H9 (cell line): ENCODE measurements at places on chromosomes 7 and 10. TPM values are rescaled to one million over a fixed set of nuclear protein-coding genes. Genes with fewer than 3 reads are reported as not detected.
A peak's percentile ranks its signal among the peaks of the same experiment; 100 is the strongest.

GRCh38 chr7:64907641-64908326, 4.7 kb downstream of the ZNF273 start:
- no peak for DNase-seq

- DNase-seq: no peak
These were observed 90.6 kb downstream of the MTPN start for GRCh38 chr7:135886345-135887132.

DNA sequence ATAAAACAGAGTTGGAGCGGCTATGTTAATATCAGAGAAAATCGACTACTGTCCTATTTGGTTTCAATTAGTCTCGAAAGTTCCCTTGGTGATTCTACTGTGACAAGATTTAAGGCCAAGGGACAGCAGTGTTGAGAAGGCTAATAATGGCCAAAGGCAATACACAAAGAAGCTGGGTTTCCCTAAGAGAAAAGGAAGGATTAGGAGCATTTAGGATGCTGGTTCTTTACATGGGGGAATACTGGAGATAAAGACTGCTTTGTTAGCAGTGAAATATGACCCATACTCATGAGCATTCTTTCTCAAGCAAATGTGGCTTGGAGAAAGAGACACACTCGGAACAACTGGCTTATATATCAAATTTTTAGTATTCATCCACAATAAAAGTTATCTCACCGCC, 32.2 kb downstream of the IQUB start:
- DNase-seq: no peak

GRCh38 chr10:8053446-8054243, 843 bp upstream of the GATA3 start:
- DNase-seq: peak; percentile 92

DNA sequence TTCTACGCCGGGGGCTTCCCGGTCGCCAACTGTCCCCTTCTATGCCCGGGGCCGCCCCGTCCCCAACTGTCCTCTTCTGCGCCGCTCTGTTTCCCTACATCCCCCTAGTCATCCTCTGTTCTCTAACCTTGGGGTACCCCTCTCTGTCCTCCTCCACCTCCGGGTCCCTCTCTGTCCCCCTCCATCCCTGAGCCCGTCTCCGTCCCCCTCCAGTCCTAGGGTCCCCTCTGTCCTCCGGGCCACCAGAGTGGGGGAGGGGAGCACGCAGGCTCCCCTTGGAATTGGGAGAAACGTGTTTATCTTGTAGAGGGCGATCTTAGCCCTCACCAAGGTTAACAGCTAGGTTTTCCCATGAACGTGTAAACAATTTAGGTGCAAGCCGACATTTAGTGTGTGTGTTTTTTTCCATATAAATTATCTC, 852 bp upstream of the KLF6 start:
- DNase-seq: peak; percentile 48

DNA sequence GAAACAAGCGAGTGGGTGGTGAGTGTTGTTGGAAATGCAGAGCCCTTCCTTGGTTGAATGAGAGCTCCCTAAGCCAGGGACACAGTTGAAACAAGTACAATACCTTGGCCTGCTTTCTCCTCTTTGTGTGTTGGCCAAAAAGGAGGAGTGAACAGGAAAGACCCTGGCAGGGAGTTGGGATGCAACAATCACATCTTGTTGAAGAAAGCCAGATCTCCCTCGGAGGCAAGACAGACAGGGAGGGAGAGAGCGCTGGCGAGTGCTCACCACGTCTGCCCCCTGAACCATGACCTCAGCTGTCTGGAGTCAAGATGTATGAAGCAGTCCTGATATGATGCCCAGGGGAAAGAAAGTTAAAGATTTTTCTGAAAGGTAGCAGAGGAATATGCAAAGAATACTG, 66.8 kb downstream of the ADAM12 start:
- DNase-seq: no peak

DNA sequence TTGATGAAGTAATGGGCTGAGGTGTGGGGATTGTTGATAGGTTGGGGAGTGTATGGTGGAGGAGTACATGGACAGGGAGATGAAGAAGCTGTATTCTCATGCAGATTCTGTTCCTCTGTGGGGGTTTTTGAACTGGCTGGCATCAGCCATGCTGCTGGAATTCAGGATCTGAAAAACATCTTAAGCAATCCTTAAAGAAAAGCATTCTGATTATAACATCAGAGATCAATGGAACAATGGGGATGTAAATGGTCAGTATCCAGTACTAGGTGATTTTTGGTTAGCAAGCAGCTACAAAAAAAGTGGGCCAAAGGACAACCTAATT, 247.5 kb upstream of the GALNT17 start:
- DNase-seq: peak; percentile 81

- no peak for DNase-seq
These were observed 94.0 kb upstream of the TARP start for GRCh38 chr7:38367301-38367890.

DNA sequence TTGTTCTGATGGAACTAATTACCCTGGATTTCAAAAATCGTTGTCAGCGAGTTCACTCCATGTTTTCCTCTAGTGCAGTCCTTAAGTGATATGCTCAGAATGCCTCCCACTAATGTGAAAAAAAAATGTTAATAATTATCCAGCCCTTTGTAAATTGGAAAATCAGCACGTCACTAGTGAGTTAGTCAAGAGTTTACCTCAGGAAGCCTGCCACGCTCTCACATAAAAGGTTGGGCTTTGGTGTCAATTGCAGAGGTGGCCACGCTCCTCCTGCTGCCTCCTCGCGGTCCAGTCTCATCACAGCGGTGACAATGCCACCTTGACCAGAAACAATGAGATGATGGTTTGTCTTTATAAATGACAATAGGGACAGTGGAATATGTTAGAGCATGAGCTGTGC, 22.5 kb downstream of the UPP1 start:
- DNase-seq: no peak

GRCh38 chr7:139618482-139619366, 95.2 kb downstream of the CLEC2L start:
- peak; percentile 50 for DNase-seq

DNA sequence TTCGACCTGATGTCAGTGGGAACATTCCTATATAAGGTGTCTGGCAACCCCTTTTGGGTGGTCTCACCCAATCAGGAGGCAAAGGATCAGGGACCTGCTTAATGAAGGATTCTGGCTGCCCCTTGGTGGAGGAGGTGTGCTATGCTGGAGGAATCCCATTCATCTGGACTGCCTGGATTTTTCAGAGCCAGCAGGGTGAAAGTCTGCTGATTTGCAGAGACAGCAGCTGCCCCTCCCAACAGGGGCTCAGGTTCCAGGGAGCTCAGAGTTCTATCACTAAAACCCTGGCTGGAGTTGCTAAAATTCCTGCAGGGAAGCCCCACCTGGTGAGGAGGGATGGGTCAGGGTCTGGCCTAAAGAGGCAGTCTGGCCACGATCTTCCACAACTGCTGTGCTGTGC, 398.5 kb upstream of the CNTNAP2 start:
- DNase-seq: peak; percentile 86

DNA sequence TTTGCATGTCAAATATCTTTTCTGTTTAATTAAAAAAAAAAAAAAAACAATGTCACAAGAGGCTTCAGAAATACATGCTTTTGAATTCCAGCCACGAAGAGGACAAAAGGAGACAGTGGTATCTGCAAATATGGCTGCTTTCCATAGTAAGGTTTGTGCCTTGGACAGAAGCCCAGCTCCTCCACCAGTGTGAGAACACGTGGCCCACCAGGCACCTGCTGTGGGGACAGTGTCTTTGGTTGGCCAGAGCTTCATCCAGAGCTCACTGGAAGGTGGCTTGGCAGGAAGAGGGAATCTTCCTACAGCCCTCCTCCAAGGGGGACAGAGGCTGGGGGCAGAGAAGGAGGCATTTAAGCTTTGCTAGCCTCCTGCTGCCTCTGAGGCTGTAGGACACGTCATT, 144.6 kb downstream of the GLCCI1 start:
- no peak for DNase-seq

GRCh38 chr10:62772186-62772974, 32.1 kb upstream of the ADO start:
- DNase-seq: no peak

The AGAP9 gene
- 7.6 and 8.6 TPM in 2 replicates for total RNA-seq

The PRKG1 gene
- total RNA-seq: 10.0 and 10.4 TPM in 2 replicates

The MSS51 gene
- total RNA-seq: 1.4 and 1.9 TPM in 2 replicates

The SRGN gene
- not detected in 2 replicates for total RNA-seq
